Thyroid gland (tissue), 4 donors: ENCODE measurements at places on chromosomes 4 and X.
A peak's percentile ranks its signal among the peaks of the same experiment; 100 is the strongest.

GRCh38 chrX:19972984-19973383 is 17.9 kb downstream of the BCLAF3 start:
- H3K4me1 ChIP-seq: no peaks in the 10 kb centered on the region
- H3K36me3 ChIP-seq: no peaks in the 10 kb centered on the region
- DNase-seq: no peak
- H3K27ac ChIP-seq: no peak overlapping the region
- no peaks in the 10 kb centered on the region for H3K27me3 ChIP-seq

- no peak overlapping the region for H3K4me3 ChIP-seq
- no peak for DNase-seq
- no peaks in the 10 kb centered on the region for H3K36me3 ChIP-seq
- H3K4me1 ChIP-seq: no peaks in the 10 kb centered on the region
- no peak overlapping the region for H3K27ac ChIP-seq
- no peaks in the 10 kb centered on the region for H3K27me3 ChIP-seq
These were observed 139.6 kb downstream of the CRLF2 start for GRCh38 chrX:1072637-1073377.

- H3K4me1 ChIP-seq: peaks cover 36% of the 10 kb centered on the region
- no peak overlapping the region for H3K4me3 ChIP-seq
- H3K27ac ChIP-seq: no peak overlapping the region
- no peak for DNase-seq
- H3K27me3 ChIP-seq: no peaks in the 10 kb centered on the region
- no peaks in the 10 kb centered on the region for H3K36me3 ChIP-seq
These were observed 20.3 kb downstream of the RUFY3 start for GRCh38 chr4:70741867-70742658.

DNA sequence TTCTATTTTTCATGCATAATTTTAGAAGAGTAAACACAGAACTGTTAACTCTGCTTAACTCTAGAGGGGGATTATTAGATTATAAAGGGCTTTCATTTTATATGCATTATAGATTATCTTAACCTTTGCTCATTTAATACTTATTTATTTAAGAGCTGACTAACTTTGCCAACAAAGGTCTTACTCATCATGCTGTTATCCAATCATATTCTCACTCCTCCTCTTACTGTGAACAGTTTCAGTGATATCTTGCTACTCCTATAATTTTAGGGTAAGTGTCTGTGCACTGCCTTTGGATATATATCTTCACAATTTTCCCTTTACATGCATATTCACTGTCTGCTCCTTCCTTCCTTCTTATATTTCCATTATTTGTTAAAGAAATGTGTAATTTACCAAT is 1814.9 kb downstream of the STIM2 start:
- H3K27me3 ChIP-seq: no peaks in the 10 kb centered on the region
- H3K4me3 ChIP-seq: no peak overlapping the region
- H3K36me3 ChIP-seq: no peaks in the 10 kb centered on the region
- no peak overlapping the region for H3K27ac ChIP-seq
- no peak for DNase-seq

DNA sequence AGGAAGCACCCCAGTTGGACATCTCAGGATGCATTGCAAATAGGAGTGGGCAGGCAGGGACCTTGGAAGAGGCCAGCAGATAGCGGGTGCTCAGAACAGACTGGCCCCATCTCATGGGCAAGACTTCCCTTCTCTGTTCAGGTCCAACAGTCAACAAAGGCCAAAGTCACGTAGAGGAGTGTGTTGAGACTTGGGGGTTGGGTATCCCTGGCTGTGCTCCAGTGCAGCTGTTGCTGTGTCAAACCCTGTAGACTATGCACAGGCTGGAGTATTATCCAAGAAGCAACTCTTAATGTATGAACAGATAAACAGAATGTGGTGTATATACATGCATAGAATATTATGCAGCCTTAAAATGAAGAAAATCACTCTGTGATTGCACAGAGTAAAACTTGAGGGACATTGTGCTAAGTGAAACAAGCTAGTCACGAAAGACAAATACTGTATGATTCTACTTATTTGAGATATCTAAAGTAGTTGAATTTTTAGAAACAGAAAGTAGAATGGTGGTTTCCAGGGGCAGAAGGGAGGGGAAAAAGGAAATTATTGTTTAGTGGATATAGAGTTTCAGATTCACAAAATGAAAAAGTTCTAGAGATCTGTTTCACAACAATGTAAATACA is 192.1 kb upstream of the LCORL start:
- H3K27me3 ChIP-seq: no peaks in the 10 kb centered on the region
- H3K4me3 ChIP-seq: no peak overlapping the region
- H3K4me1 ChIP-seq: no peaks in the 10 kb centered on the region
- no peak overlapping the region for H3K27ac ChIP-seq
- no peak for DNase-seq

DNA sequence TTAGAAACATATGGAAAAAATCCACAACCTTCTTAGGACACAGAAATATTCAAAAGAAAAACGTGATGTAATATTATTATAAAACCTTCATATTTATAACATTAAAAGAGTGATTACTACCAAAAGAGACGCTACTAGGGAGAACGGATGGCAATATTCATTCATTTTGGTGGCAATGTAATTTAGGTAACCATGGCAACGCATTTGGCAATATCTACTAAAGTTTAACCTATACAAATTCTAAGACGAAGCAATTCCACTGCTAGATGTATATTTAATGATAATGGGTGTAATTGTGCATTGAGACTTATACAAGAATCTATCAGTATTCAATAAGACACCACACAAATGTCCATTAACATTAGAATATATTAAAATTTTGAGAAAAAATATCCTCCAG is 709.4 kb downstream of the ARAP2 start:
- no peak for DNase-seq
- H3K27ac ChIP-seq: no peak overlapping the region
- H3K4me3 ChIP-seq: no peak overlapping the region

GRCh38 chrX:125132274-125132673 is 187.4 kb upstream of the TEX13C start:
- no peak for DNase-seq
- no peaks in the 10 kb centered on the region for H3K4me1 ChIP-seq
- no peak overlapping the region for H3K4me3 ChIP-seq
- no peak overlapping the region for H3K27ac ChIP-seq

GRCh38 chrX:8849458-8849857 is 48.3 kb upstream of the FAM9A start:
- no peak overlapping the region for H3K4me3 ChIP-seq
- no peak overlapping the region for H3K27ac ChIP-seq
- H3K4me1 ChIP-seq: no peaks in the 10 kb centered on the region
- no peaks in the 10 kb centered on the region for H3K27me3 ChIP-seq
- DNase-seq: no peak
- H3K36me3 ChIP-seq: no peaks in the 10 kb centered on the region

DNA sequence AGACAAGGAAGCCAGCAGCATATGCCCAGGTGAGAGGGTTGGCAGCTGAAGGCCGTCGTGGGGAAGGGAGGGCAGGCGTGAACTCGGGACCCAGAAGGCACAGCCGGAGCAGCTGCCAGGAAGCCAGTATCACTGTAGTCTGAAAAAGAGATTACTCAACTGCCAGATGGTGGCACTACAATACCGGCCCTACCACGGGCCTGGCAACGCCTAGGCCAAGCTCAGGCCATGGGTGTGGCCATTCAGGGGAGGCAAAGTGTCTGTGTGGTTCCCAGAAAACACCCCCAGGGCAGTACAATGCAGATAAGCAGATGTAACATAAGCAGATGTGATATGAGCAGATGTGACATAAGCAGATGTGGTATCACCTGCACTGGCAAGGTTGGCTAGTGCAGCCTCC is 236.0 kb downstream of the AFAP1 start:
- H3K4me1 ChIP-seq: peaks cover 4% of the 10 kb centered on the region
- no peaks in the 10 kb centered on the region for H3K36me3 ChIP-seq
- H3K4me3 ChIP-seq: no peak overlapping the region
- H3K27me3 ChIP-seq: no peaks in the 10 kb centered on the region
- DNase-seq: no peak
- no peak overlapping the region for H3K27ac ChIP-seq

GRCh38 chr4:5399124-5399523 is 309.2 kb downstream of the EVC2 start:
- H3K27ac ChIP-seq: no peak overlapping the region
- no peak for DNase-seq

DNA sequence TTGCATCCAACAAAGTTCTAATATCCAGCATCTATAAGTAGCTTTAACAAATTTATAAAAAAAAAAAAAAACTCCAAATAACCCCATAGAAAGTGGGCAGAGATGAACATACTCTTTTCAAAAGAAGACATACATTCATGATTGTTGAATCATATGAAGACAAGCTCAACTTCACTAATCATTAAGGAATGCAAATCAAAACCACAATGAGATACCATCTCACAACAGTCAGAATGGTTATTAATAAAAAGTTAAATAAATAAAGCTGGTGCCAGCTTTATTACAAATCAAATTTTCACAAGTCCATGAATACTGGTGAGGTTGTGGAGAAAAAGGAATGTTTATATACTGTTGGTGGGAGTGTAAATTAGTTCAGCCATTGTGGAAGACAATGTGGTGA is 592.0 kb downstream of the IQCM start:
- DNase-seq: no peak
- H3K27ac ChIP-seq: no peak overlapping the region
- H3K36me3 ChIP-seq: no peaks in the 10 kb centered on the region
- H3K27me3 ChIP-seq: no peaks in the 10 kb centered on the region
- H3K4me1 ChIP-seq: no peaks in the 10 kb centered on the region

DNA sequence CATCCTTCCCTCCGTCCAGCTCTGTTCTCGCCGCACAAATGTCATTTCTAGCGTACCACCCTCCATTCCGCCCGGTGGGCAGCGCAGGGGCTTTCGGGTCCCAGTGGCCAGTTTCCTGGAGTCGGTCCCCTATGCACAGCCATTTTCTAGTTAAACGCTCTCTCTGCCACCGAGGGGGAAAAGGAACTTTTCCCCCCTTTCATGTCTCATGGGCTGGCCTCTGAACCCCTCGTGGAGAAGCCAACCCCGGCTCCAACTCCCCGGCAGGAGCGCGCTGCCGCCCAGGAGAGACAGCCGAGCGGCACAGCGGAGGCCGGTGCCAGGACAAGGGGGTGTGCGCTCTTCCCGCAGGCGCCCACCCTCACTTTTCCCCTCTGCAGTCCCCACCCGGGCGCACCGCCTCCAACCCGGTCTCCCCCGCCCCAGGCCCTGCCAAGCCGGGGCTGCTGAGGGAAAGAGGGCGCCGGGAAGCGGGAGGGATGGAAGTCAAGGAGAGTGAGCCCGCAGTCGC is 662 bp downstream of the APBB2 start:
- DNase-seq: peak; percentile 42
- H3K27ac ChIP-seq: peak overlapping the region; percentile 78
- H3K4me1 ChIP-seq: peaks cover 48% of the 10 kb centered on the region
- no peaks in the 10 kb centered on the region for H3K27me3 ChIP-seq

DNA sequence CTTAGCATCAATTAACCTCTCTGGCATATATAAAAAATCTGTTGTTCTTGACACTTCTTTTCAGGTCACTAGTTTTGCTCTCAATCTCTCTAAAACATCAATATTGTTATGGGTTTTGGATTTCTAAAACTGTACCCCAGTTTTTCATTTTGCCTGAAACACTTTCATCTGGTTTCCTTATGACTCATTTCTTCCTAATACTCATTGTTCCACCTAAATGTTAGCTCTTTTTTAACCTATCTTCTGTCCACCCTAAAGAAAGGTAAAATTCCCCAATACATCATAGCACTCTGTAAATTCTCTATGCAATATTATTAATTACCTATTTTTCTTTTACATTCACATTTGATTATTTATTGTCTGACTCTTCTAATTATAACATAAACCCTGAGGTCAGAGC is 575.5 kb upstream of the NDST4 start:
- no peak overlapping the region for H3K27ac ChIP-seq
- H3K4me3 ChIP-seq: no peak overlapping the region
- no peaks in the 10 kb centered on the region for H3K4me1 ChIP-seq
- DNase-seq: no peak

DNA sequence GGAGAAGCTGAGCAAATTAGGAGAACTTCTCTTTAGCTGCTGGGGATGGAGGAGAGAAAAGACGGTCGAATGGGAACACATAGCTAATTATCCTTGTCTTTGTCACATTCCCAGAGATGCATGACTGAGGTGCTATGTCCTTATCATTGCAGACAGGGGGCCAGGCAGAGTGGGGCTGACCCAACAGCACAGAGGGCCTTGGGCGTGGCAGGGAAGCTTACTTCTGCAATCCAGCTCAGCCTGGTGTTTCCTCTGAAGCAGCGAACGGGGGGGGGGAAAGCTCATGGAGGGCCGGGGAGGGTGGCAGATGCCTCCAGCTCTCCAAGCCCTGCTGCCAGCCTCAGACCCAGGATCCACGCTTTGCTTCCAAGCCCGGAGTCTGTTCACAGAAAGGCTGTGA is 50.8 kb upstream of the HOPX start:
- H3K4me1 ChIP-seq: peaks cover 27% of the 10 kb centered on the region
- no peak overlapping the region for H3K27ac ChIP-seq
- H3K4me3 ChIP-seq: no peak overlapping the region
- peak; percentile 47 for DNase-seq

GRCh38 chr4:1666391-1666790 is 17.7 kb downstream of the FAM53A start:
- H3K36me3 ChIP-seq: no peaks in the 10 kb centered on the region
- H3K27ac ChIP-seq: no peak overlapping the region
- H3K4me1 ChIP-seq: no peaks in the 10 kb centered on the region
- DNase-seq: no peak

- H3K4me3 ChIP-seq: no peak overlapping the region
- no peak for DNase-seq
- H3K27me3 ChIP-seq: no peaks in the 10 kb centered on the region
These were observed 41.4 kb upstream of the SPIN2A start for GRCh38 chrX:57178605-57179004.

GRCh38 chrX:37844622-37845021 is 2.7 kb downstream of the DYNLT3 start:
- H3K36me3 ChIP-seq: no peaks in the 10 kb centered on the region
- no peaks in the 10 kb centered on the region for H3K4me1 ChIP-seq
- no peaks in the 10 kb centered on the region for H3K27me3 ChIP-seq
- no peak for DNase-seq

GRCh38 chrX:77070202-77070918 is 376.8 kb upstream of the FGF16 start:
- H3K4me3 ChIP-seq: no peak overlapping the region
- DNase-seq: no peak
- no peaks in the 10 kb centered on the region for H3K27me3 ChIP-seq
- no peak overlapping the region for H3K27ac ChIP-seq
- H3K4me1 ChIP-seq: no peaks in the 10 kb centered on the region
